ENCODE measurements at places on chromosomes 6 and 20.

- DNase-seq: no peak
These were observed at the start of gene GPR31 for GRCh38 chr6:167157863-167158262. Gene GPR31, minus strand, starts transcription at chr6:167157980. Its CDS starts 149 bp downstream, at chr6:167157831.

DNA sequence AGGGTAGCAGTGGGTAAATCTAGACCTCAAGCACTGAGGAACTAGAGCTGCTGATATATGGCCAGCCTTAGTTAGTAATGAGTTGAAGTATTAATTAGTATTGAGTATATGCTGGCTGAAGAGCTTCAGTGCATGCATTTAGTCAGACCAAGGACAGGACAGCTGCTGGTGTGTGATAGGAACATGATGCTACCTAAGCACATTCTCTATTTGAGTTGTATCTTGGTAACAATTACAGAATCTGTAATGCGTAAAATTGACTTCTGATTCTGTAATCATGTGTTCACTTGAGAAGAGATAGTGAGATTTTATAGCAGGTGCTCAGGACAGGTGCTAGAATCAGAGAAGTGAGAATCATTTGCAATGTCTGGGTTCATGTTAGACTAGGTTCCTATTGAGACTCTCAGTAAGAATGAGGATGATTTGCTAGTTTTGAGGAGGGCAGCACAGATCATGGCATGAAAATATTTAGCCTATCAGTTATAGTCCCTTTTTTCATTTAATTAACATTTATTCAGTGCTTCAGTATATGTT, 369.4 kb upstream of the HS3ST5 start:
- DNase-seq: no peak

DNA sequence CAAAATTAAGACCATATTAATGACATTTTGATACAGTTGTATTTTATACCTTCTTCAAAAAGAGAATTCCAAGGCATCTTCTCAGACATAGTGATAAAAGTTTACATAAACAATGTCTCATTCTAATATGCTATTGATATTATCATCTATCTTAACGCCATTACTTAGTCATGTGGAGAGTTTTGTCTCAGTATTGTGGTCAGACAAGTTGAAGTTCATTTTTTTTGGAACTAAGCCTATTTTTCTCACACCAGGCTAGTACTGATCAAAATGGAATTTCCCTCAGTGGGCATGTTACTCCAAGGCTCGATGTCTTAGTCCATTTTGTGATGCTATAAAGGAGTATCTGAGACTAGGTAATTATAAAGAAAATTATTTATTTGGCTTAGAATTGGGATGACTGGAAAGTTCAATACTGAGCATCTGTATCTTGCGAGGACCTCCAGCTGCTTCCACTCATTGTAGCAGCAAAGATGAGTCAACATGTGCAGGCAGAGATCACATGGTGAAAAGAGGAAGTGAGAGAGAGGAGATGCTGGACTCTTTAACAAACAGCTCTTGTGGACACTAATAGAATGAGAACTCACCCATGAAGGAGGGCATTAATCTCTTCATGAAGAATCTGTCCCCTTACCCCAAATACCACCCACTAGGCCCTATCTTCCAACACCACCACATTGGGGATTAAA, 825.5 kb upstream of the MANEA start:
- DNase-seq: no peak

- no peak for DNase-seq
These were observed 547.2 kb downstream of the CD83 start for GRCh38 chr6:14664621-14665315.

GRCh38 chr20:19026121-19026878, 186.1 kb upstream of the SLC24A3 start:
- DNase-seq: no peak

- no peak for DNase-seq
These were observed 27.7 kb upstream of the GTF3C6 start for GRCh38 chr6:110930781-110931180.

DNA sequence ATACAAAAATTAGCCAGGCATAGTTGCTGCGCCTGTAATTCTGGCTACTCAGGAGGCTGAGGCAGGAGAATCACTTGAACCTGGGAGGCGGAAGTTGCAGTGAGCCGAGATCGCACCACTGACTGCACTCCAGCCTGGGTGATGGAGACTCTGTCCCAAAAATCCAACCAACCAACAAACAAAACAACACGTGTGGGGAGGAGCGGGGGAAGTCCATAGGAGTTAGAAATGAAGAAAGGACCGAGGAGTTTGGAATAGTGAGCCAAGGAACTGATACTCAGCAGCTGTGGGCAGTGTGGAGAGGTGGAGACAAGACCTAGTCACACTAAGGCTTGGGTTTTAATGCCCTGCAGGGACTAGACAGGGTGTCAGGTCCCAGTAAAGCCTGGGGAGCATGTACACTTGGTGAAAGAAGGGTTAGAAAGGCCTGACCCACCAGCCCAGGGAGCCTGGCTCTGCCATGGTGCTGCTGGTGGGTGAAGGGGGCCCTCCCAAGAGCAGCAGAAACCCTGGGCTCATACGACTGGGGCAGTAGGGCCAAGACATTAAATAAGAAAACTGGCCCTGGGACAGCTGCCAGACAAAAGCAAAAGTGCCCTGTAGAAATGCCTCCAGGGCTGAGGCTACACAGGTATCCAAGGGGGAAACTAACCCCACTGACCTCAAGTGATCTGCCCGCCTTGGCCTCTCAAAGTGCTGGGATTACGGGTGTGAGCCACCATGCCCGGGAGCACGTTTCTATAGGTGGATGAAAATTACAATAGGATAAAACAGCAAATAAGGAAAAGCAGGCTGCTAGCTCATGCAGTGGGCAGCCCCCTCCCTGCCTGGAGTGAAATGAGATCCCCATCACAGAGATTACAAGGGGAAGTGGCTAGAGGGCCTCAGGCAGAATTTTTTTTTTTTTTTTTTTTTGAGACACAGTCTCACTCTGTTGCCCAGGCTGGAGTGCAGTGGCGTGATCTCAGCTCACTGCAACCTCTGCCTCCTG, 58.0 kb downstream of the MYH7B start:
- DNase-seq: no peak

GRCh38 chr6:143601504-143601903, 76.3 kb upstream of the PHACTR2 start:
- DNase-seq: no peak

DNA sequence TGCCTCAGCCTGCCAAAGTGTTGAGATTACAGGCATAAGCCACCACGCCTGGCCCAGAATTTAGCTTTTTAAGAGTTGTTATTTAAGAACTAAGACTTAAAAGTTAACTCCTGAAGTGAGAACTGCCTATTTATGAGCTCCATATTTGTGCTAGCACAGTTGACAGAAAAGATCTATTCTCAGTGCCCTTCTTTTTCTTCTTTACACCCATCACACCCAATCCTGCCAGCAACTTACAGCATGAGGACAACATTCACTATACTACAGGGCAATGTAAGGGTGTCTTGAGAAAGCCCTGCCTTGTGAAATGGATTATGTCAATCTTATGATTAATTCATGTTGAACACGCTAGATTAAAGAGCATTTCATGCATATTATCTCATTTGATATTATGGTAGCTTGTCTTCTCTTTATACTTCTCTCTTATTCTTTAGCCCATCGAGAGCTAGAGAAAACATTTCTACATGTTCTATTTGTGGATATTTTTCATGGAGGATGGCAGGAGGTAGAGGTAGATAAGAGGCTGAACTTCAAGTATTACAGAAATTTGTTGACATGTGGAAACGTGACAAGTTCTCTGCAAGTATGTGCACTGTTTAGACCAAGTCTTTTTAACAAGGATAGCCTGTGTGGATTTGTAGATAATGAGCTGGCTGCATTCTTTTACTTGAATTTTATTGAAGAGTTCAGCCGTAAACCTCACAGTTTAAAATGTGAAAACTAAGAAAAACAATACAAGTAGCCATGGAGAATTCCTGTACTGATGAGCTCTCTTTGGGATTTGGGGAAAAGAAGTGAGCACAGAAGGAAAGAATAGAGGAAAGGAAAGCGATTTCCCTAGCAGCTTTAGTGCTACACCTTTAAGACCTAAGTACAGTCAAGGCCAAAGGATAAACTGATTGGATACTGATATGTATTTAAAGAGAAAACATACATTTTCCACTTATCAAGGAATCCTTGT, 212.2 kb downstream of the ARHGAP18 start:
- no peak for DNase-seq

DNA sequence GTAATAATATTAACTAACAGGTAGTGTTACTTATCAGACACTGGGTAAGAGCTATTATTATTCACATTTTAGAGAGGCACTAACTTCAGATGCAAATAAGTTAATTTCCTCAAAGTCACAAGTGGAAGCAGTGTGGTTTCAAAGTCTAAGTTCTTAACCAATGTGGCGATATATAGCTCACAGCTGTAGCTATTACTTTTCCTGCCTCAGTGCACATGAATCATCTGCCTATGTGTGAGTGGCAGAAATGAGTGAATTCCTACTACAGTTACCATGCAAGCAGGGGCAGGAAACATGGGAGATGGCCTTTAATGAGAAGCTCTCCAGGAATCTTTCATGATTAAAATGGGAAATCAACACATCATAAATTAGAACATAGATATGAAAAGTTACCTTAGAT, 126.2 kb upstream of the EYA4 start:
- DNase-seq: no peak

GRCh38 chr6:78251931-78252330, 599.1 kb downstream of the MEI4 start:
- no peak for DNase-seq

Measured in D721Med (cell line).